ENCODE measurements at places on chromosomes 6 and 20.

- DNase-seq, result no peak
Observed at GRCh38 chr6:90646940-90647339, 60.1 kb upstream of the MAP3K7 start.

GRCh38 chr6:136510782-136511181 is 39.4 kb downstream of the MAP7 start:
- DNase-seq, result no peak

GRCh38 chr20:568673-569415 is 25.3 kb upstream of the CSNK2A1 start:
- DNase-seq, result no peak

- DNase-seq, result no peak
Observed at GRCh38 chr6:36983538-36983937, 2.5 kb downstream of the MTCH1 start.

DNA sequence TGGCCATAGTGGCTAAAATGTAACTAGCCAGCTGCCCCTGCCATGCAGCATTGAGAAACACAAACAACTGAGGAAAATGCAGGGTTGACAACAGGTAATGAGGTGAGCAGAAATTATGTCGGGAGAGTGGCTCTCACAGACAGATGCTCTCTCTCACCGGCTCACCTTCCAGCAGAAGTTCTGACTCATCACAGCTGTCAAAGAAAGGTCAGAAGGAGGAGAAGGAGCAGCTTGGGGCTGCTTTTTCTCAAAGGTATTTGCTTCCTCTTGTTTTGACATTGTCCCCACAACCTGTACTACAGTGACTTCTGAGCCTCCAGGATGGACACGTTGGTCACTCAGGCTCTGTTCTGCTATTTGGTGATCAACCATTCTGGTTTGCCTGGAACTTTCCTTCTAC is 190.5 kb upstream of the HEY2 start:
- peak; percentile 40 for DNase-seq

- no peak for DNase-seq
Observed at GRCh38 chr6:46819561-46819960, 26.4 kb downstream of the MEP1A start.

DNA sequence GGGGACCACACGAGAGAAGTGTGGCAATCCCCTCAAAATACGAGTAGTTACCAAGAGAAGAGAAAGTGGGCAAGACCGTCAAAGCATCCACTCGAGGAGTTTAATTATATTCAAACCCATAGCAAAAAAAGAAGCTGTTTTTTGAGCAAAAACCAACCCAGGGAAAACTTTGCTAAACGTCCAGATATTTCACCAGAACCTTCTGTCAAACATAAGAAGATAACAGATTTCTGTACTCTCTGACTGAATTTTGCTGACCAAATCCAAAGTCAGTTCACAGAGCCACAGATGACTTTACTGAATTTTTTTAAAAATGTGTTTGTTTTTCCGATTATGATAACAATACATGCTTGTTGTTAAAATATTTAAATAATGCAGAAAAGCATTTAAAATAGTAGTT is 145.6 kb upstream of the PTPN1 start:
- no peak for DNase-seq

DNA sequence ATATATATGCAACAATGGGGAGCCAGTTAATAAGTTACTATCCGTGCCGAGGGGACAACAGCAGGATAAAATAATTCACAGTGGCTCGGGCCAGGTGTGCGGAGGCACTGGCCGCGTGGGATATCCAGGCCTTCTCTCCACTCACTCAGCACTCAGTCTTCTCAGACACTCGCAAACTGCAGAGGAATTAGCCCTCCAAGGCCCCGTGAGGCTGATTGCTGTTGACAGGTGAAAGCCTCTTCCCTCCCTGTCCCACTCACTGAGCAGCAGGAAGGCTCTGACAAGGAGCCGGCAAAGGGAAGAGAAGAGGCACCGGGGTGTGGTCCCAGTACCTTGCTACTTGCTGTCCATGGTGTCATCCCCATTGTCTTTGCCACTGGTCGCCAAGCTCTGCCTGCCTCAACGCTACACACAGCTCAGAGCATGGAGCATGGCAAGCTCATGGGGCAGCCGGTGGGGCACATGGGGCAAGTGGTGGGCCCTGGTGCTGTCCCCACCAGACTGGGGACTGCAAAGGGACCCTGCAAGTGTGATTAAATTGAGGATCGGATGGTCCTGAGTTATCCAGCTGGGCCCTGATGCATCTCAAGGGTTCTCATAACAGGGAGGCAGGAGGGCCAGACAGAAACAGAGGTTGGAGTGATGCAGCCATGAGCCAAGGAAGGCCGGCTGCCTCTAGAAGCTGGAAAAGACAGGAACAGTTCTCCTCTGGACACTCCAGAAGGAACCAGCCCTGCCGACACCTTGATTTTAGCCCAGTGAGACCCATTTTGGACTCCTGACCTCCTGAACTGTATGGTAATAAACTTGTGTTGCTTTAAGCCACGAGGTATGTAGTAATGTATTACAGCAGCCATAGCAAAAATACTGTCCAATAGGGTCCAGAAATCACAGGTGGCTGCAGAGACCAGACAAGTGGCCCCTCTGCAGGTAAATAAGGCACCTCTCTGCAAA is 119.7 kb downstream of the PSMB1 start:
- DNase-seq, result no peak

GRCh38 chr6:89066940-89067646 is 13.5 kb upstream of the PNRC1 start:
- DNase-seq, result no peak

DNA sequence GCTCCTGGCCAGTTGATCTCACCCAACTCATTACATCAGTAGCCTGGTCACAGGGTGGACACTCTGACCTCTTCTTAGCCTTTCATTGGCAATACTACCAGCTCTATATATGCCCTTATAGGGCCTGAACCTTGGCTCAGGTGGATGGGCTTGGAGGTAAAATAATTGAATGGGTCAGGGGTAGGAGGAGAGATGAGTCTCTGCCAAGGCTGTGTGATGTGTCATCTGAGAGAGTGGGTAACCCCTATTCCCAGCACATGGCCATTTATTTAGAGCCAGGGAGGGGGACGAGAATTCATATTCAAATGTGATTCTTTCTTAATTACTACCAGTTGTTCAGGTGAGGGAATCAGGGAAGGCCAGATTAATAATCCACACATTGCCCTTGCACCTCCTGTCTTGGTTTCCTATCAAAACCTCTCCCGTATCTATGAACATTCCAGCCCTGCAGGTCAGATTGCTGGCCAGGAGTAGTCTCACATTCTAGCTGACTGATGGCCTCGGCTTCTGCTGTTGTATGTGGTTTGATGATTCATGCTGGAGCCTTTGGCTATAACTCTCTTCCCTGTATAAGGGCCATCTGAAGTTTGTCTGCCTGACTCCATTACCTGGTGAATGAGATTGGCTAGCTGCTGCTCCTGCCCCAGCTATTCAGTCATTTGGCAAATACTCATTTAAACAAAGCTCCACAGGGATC is 13.4 kb downstream of the C20orf173 start:
- DNase-seq, result no peak

DNA sequence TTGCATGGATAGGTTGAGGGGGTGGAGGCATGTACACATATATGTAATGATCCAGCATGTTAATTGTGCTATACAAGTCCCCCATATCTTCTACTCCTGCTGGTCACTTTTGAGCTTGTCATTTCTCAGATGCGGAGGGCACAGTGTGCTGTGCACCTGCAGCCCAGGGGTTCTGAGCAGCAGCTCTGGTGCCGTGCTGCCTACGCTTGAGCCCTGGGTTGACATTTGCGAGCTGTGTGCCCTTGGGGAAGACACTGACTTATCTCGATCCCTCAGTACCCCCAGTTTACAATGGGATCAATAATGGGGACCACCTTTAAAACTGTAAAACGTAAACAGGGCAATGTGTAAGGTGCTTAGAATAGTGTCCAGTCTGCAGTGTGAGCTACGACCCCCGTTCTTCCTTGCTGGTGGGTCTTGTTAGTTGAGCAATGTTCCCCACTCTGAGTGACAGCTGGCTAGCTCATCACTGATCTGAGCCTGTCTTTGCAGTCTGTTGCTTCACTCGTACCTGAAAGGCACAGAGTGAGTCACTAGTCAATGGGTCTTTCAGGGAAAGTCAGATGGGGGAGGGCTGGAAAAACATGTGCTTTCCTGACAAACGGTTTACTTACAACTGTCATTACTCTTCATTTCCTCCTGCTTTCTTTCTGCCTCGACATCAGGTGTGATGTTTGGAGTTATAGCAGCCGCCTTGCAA is 91.7 kb downstream of the SLC2A10 start:
- no peak for DNase-seq

- no peak for DNase-seq
Observed at GRCh38 chr6:134529921-134530320, 212.0 kb upstream of the SGK1 start.

GRCh38 chr6:47438481-47439347 is 38.9 kb upstream of the CD2AP start:
- DNase-seq, result no peak

- peak; percentile 76 for DNase-seq
Observed at GRCh38 chr6:25556516-25556915, 95.5 kb upstream of the SCGN start.

- no peak for DNase-seq
Observed at GRCh38 chr6:7805078-7805849, 79.4 kb downstream of the BMP6 start.

GRCh38 chr6:328924-329323 is 36.6 kb downstream of the DUSP22 start:
- DNase-seq, result no peak

DNA sequence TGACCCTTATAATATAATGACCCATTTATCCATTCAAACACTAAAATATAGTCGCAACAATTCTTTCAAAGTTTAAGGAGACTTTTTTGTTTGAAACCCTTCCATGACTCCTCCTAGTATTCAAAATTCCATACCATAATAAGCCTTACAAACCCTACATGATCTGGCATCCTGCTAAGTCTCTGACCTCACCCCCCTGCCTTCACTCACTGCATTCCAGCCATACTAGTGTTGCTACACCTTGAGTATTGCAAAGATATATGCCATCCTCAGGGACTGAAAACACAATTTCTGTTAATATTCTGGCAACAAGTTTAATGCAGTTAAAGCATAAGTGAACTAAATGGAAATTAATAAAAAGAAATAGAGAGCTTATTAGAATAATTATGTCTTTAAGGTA is 168.4 kb downstream of the EYS start:
- no peak for DNase-seq

DNA sequence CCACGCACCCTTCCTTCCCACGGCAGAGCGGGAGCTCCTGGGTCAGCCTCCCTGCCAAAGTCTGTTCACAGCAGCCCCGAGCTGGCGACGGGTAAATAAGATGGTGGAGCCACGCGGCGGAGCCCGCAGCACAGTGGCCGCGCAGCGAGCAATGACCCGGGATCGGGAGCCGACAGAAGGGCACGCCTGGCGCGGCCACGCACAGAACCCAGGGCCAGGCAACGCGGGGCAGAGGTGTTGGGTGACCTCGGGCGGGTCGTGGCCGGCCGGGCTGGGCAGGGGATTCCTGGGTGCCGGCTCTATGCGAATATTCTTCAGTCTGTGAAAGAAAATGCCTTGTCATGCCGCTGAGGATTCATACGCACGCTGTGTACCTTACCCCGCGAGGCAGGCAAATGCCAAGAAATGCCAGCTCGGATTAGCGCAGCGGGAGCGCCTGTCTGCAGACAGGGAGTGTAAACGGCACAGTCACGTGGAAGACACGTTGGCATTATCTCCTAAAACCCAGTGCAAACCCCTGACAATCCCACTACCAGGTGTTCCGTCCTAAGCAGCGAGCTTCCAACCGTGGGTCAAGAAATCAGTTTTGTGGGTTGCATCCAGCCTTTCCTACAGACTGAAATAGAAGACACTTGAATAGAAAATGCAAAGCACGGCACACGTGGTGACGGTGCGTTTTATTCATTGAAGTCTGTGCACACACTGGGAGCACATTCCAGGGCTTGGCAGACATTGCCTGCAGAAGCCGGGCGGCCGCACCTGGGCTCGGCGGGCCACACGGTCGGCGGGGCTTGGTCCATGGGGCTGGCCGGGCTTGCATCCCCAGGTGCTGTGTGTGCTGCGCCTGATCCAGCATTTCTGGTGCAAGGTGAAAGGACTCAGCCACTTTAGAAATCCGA is 18.3 kb downstream of the CHRNA4 start:
- no peak for DNase-seq

DNA sequence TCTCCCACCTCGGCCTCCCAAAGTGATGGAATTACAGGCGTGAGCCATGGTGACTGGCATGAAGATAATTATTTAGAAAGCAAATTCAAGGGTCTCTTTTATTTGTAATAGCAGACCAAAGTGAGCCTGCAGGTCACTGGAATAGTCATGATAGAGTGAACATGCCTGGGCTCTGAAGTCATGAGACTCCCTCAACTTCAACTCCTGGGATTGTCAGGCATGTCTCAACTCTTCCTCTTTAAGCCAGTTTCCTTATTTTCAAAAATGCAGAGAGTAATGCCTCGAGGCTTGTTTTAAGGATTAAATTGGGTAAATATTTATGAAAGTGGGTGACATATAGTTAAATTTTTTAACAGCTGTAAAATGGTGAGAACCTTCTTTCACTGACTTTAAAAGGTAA is 22.7 kb upstream of the HECA start:
- DNase-seq, result peak; percentile 61

DNA sequence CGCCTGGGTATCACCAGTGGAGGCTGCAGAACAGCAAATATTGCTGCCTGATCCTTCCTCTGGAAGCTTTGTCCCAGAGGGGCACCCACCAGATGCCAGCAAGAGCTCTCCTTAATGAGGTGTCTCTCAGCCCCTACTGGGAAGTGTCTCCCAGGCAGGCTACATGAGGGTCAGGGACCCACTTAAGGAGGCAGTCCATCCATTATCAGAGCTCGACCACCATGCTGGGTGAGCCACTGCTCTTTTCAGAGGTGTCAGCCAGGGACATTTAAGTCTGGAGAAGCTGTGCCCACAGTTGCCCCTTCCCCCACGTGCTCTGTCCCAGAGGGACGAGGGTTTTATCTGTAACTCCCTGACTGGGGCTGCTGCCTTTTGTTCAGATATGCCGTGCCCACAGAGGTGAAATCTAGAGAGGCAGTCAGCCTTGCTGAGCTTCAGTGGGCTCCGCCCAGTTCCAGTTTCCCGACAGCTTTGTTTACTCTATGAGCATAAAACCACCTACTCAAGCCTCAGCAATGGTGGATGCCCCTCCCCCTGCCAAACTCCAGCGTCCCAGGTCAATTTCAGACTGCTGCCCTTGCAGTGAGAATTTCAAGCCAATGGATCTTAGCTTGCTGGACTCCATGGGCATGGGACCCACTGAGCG is 25.9 kb upstream of the AIG1 start:
- no peak for DNase-seq

- no peak for DNase-seq
Observed at GRCh38 chr6:85660181-85660611, 17.5 kb upstream of the SYNCRIP start.
